Heart left ventricle (tissue), 16 donors: ENCODE measurements at places on chromosomes 1 and 21. TPM values are rescaled to one million over a fixed set of nuclear protein-coding genes. Genes with fewer than 3 reads are reported as not detected.
A peak's percentile ranks its signal among the peaks of the same experiment; 100 is the strongest.

- H3K4me3 ChIP-seq: no peak overlapping the region
- DNase-seq: no peak
- no peaks in the 10 kb centered on the region for H3K36me3 ChIP-seq
These were observed 36.5 kb downstream of the DPT start for GRCh38 chr1:168692472-168692871.

DNA sequence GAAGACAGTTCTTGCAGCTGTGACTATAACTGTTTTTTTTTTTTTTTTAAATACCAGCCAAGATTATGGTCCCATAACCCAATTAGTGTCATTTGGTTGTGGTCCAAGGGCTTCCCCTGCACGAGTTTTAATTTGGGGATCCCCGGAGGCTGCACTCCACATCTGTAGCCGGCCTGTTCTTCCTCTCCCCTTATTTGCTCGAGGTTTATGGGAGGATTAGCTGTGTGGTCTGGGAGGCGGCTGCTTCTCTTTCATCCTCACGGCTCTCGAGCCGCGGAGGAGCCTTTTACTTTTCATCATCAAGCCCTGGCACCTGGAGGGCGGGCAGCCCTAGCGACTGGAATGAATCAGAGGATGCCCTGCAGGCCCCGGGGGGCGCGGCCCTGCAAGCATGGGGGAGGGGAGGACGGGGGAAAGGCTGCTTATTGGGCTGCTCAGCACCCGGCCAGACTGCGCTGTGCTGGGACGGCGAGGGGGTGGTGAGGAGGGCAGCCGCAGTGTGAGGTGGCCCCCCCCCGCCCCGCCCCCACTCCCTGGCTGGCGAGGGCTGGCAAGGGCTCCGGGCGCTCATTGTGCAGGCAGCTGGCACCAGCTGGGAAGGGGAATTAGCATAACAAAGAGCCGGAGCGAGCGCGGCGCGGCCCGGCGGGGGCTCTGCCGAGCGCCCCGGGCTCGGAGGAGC, 18.5 kb downstream of the SERTAD4 start:
- H3K4me3 ChIP-seq: peak overlapping the region; percentile 41
- peaks cover 26% of the 10 kb centered on the region for H3K4me1 ChIP-seq
- DNase-seq: peak; percentile 29
- no peaks in the 10 kb centered on the region for H3K36me3 ChIP-seq
- no peaks in the 10 kb centered on the region for H3K27me3 ChIP-seq

GRCh38 chr1:246151796-246152434, 355.2 kb downstream of the SMYD3 start:
- no peak overlapping the region for H3K4me3 ChIP-seq
- no peaks in the 10 kb centered on the region for H3K36me3 ChIP-seq
- DNase-seq: no peak
- H3K27ac ChIP-seq: no peak overlapping the region
- no peaks in the 10 kb centered on the region for H3K27me3 ChIP-seq

DNA sequence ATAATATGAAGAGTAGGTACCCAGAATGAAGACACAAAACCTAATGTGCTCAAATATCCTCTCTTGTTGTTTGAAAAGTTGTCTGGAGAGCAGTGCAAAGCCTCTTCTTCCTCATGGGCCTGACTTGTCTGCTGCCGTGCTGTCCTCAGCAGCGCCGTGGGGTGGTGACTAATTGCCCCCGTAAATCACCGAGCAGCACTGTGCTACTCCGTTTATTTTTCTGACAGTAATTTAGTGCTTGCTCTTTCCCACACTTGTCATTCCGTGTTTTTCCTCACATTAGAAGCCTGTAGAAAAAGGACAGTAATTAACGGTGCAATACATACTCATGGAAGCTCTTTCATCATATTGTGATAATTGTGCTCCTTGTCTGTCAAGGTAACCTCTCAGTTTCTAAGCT, 114.8 kb upstream of the BARHL2 start:
- peaks cover 23% of the 10 kb centered on the region for H3K27me3 ChIP-seq
- no peak for DNase-seq
- H3K4me1 ChIP-seq: peaks cover 7% of the 10 kb centered on the region

GRCh38 chr1:206102292-206102936, 14.8 kb downstream of the AVPR1B start:
- H3K36me3 ChIP-seq: no peaks in the 10 kb centered on the region
- peaks cover 14% of the 10 kb centered on the region for H3K27me3 ChIP-seq
- H3K4me3 ChIP-seq: no peak overlapping the region
- no peaks in the 10 kb centered on the region for H3K4me1 ChIP-seq
- H3K27ac ChIP-seq: no peak overlapping the region

- no peak overlapping the region for H3K4me3 ChIP-seq
- no peak overlapping the region for H3K27ac ChIP-seq
- H3K36me3 ChIP-seq: peaks cover 83% of the 10 kb centered on the region
These were observed 31.1 kb downstream of the CD160 start for GRCh38 chr1:145750426-145750825.

The LCE3E gene
- not detected for total RNA-seq
